ENCODE measurements at places on chromosomes 3 and 15. TPM values are rescaled to one million over a fixed set of nuclear protein-coding genes. Genes with fewer than 3 reads are reported as not detected.

The XCR1 gene
- polyA plus RNA-seq, result not detected

The ACSBG1 gene
- polyA plus RNA-seq, result 5.8 TPM

The IL17RD gene
- 0.44 TPM for polyA plus RNA-seq

The DPPA4 gene
- polyA plus RNA-seq, result 0.16 TPM

The AADACL2 gene
- polyA plus RNA-seq, result 0.07 TPM

The KLHL40 gene
- polyA plus RNA-seq, result not detected

The PRKCI gene
- 4.8 TPM for polyA plus RNA-seq

The TERC gene
- polyA plus RNA-seq, result not detected

The GHSR gene
- not detected for polyA plus RNA-seq

The IFT122 gene
- polyA plus RNA-seq, result 23.3 TPM

The C2CD4A gene
- 0.10 TPM for polyA plus RNA-seq

The AHSG gene
- polyA plus RNA-seq, result not detected

The PLA2G4D gene
- 1.2 TPM for polyA plus RNA-seq

The CCK gene
- polyA plus RNA-seq, result 0.13 TPM

The ZPLD1 gene
- polyA plus RNA-seq, result not detected

The FOXL2 gene
- polyA plus RNA-seq, result 2.2 TPM

The CCDC54 gene
- polyA plus RNA-seq, result not detected

The NEK10 gene
- 0.55 TPM for polyA plus RNA-seq

The GOLGA8S gene
- polyA plus RNA-seq, result 0.05 TPM

The TGM4 gene
- 0.24 TPM for polyA plus RNA-seq

The QARS1 gene
- polyA plus RNA-seq, result 534 TPM

The CHRD gene
- polyA plus RNA-seq, result 51.0 TPM

The LXN gene
- polyA plus RNA-seq, result 42.0 TPM

The CRYGS gene
- 22.0 TPM for polyA plus RNA-seq

The CLDN16 gene
- polyA plus RNA-seq, result 0.20 TPM

The FGF7 gene
- polyA plus RNA-seq, result 7.8 TPM

The SLC2A2 gene
- not detected for polyA plus RNA-seq

The FMN1 gene
- polyA plus RNA-seq, result 2.3 TPM
